ENCODE measurements at places on chromosomes 1 and 21.
A peak's percentile ranks its signal among the peaks of the same experiment; 100 is the strongest.

DNA sequence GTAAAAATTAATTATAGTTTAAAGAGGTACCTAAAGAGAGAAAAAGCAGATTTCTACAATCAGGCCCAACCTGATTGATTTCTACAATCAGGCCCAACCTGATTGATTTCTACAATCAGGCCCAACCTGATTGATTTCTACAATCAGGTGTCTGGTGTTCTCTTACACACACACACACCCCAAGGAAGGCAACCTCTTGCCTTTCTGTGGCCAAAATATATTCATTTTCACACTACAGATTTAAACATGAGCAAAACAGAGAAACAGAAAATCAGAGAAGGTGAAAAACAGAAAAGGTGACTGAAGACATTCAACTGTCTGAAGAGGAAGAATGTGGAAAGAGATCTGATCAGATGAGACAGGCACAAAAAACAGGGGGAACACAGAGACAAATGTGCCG, 104.5 kb downstream of the SMYD2 start:
- peak; percentile 3 for DNase-seq

GRCh38 chr1:174995121-174995520, 4.6 kb upstream of the CACYBP start:
- no peak for DNase-seq

DNA sequence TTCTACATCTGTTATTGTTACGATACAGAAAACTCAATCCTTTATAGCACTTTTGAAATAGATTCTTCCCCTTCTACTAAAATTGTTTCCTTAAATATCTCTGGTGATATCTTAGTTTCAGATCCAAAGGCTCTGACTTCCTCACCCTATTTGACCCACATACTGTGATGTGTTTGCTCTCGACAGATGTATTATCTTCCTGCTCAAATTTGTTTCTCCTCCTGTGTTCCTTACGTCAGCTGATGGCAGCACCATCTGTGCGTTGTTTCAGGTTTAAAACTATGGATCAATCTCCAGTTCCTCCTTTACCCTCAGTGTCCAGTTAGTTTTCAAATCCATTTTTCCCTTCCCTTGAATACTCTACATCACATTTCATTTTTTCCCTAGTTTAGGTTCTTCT, 274.4 kb downstream of the RYR2 start:
- DNase-seq, result no peak

DNA sequence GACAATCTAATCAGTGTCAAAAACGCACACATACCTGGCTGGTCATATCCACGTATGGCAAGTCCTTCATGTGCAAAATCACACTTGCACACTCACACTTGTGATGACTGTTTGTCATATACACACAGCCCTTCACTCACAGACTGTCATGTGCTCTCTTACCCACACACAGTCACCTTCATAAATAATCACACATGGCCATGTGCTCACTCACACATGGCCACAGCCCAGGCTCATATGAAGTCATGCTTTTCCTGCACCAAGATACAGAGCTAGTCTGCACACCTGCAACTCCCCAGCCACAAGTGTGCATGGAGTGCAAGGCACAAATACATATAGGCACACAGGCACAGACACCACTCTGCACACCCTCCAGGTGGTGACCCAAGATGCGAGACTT, 45.4 kb upstream of the FOXO6 start:
- DNase-seq, result peak; percentile 37

- no peak for DNase-seq
These were observed 187.2 kb upstream of the PTGFR start for GRCh38 chr1:78303620-78304019.

DNA sequence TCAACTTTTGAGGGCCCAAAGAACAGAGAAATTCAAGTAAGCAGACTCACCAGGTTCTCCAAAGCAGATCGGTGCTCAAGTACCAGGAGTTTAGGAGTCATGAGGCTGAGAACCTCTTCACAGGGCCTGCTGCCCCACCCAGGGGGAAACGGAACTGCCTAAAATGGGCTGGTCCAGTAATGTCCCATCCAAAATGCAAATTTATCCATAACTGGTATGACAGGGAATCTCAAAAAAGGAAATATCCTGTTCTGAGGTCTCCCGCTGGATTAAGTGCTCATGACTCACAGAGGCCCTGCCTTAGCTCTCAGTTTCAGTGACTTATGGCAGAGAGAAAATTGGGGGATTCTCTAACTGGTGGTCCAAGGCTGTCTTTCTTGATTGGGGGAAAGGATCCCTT, 9.3 kb downstream of the SPRR2G start:
- DNase-seq, result no peak

GRCh38 chr1:225962440-225962975, 21.5 kb upstream of the LEFTY2 start:
- no peak for DNase-seq

GRCh38 chr21:25891596-25891995, 156.8 kb downstream of the GABPA start:
- no peak for DNase-seq

GRCh38 chr1:162215902-162216301, 146.4 kb downstream of the NOS1AP start:
- no peak for DNase-seq

DNA sequence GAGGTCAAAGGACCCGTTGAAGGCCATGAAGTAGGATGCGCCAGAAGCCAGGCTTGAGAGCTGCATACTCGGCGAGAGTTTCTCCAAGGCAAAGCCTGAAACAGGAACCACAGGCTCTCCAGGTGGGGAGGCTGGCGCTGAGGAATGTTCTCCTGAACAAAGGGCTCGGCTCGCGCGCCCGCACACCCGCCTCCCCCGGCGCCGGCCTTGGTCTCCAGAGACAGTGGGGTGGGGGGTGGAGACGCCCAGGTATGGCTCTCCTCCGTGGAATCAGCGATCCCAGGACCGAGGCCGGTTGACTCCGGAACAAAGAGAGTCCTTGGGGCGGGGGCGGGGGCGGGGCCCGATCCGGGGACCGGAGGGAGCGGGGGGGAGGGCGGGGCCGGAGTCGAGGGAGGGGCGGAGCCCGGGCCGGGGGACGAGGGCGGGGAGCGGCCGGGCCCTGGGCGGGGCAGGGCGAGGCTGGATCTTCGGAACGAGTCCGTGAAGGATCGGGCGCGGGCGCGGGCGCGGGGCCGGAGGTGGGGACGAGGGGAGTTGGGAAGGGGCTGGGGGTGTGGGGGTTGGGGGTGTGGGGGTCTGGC, 85.0 kb downstream of the NKAIN1 start:
- peak; percentile 87 for DNase-seq

- no peak for DNase-seq
These were observed 90.1 kb downstream of the OMA1 start for GRCh38 chr1:58456470-58456869.
